ENCODE measurements at places on chromosomes 13 and 19.

GRCh38 chr19:31502536-31503170, 153.4 kb upstream of the TSHZ3 start:
- DNase-seq: no peak

DNA sequence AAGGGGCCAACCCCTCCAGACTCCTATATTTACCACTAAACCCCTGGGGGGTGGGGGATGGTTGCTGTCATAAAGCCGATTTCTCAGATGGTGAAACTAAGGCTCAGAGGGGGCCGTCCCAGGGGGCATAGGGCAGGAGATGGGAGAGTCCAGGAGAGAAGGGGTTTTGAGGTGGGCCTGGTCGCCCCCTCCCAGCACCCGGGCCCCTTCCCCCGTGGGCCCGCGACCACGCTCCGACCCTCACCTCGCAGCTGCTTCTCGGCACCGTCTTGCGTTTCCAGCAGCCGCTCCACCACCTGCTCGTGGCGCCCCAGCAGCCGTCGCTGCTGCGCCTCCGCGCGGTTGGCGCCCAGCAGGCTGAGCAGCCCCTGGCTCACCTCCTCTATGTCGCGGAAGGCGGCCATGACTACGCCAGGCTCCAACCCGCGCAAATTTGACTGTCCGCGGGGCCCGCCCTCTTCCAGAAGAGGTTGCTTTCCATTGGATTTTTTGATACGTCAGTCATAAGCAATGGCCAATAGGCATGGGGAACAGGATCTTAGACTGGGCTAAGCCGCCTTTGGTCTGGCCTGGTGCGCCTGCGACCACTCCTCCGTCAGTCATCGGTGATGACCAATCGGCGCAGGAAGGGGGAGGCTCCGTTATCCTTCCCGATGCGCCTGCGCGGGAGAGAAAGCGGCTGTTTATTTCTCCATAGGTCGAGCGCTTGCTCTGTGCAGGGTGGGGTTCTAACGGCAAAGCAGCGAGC, at the start of gene SPC24:
TSS of gene SPC24 (minus strand) at position 410 of the 748 bp plus-strand sequence. CDS start at position 404, 6 bp downstream.
- DNase-seq: peak; percentile 99

DNA sequence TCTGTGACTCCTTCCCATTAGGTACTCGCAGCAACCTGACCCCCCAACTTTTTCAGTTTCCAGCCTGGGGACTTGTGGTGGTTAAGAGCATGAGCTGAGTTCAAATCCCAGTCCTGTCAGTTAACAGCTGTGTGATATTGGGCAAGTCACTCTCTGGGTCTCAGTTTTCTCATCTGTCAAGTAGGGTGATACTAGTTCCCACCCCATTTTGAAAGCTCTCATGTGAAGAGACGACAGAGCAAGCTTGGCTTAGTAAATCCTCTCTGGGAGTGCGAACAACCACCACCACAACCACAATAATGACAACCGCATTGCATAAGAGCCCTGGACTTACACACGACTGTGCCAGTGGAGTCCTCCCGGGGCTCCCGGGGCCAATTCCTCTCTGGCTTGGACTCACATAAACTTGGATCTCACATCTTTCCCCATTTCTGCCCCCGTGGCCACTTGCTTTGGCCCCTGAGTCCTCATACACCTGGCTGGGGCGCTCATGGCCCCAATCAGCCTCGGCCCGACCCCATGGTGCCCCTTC, 454 bp downstream of the BLVRB start:
- DNase-seq: no peak

DNA sequence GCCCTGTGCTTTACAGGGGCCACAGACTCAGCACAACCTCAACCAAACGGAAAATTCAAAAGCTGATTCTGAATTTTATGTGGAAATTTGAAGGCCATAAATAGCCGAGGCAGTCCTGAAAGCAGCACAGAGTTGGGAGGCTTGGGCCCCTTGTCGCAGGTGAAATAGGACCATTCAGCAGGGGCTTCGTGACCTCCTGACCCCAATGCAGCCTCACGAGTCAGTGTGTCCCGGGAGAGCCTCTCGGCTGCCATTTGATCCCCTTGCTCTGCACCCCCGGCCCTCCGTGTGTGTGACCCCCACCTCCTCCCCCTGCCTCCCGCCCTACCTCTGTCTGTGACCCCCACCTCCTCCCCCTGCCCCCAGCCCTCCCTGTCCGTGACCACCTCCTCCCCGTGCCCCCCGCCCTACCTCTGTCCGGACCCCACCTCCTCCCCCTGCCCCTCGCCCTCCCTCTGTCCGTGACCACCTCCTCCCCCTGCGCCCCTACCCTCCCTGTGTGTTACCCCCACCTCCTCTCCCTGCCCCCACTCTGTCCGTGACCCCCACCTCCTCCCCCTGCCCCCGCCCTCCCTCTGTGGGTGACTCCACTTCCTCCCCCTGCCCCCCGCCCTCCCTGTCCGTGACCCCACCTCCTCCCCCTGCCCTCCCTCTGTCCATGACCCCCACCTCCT, 41.7 kb upstream of the TFDP1 start:
- DNase-seq: peak; percentile 56

- peak; percentile 70 for DNase-seq
These were observed 2.6 kb upstream of the JUNB start for GRCh38 chr19:12788682-12789097.

DNA sequence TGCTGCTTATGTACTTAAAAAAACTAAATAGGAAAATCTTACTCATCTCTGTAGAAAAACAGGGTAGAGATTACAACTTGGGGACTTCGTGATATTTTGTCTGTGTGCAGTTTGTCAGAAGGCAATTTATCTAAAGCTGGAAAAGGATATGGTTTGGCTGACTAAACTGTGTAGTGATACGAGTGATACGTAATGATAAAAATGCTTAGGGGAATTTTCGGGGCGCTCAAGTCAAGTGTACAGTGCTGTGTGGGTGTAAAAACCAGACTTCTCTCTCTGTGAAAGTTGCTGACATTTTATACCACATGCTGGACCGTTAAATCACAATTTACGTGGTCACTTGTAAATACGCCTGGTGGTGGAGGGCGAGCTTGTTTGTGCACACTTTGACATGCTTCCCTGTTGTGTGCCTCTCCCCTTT, 221.7 kb downstream of the KCNRG start:
- DNase-seq: no peak

- no peak for DNase-seq
These were observed 1186.3 kb downstream of the UQCRFS1 start for GRCh38 chr19:28026636-28027035.
